ENCODE measurements at places on chromosomes 16 and 17.

DNA sequence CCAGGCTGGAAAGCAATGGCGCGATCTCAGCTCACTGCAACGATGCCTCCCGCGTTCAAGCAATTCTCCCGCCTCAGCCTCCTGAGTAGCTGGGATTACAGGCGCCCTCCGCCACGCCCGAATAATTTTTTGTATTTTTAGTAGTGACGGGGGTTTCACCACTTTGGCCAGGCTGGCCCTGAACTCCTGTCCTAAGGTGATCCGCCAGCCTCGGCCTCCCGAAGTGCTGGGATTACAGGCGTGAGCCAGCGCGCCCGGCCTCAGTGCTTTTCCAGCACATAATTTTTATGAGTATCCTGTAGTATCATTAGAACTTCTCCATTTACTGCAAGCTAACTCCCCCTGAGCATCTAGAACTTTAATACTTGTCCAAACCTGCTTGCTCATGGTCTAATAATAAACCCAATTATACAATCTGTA lies 1.8 kb downstream of the UBE2G1 start:
- no peak for DNase-seq

DNA sequence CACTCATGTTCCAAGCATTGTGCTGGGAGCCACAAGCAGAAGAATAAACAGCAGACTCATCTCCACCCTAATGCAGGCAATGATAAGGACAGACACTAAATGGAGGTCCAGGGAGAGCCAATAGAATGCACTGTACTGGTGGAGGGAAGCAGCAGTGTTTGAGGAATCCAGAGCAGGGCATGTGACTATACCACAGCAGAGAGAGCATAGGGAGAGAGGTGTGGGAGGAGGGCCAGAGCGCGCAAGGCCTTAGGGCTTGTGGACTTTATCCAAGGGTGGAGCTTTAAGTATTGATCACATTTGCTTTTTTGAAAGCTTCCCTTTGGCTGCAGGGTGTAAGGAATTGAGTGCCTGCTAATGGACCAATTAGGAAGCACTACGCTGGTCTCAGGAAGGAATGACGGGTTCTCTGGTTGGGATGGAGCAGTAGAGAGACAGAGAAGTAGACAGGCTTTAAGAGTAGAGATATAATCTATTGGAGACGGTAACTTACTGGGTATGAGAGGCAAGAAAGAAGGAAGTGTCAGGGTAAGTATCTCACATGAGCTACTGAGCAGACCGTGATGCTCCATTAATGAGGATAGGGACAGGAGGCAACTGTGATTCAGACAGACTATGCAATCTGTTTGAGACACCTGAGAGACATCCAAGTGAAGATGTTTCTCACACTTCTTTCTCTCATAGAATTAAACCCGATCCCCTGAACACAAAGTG lies 82.2 kb downstream of the MYO1D start:
- no peak for DNase-seq

DNA sequence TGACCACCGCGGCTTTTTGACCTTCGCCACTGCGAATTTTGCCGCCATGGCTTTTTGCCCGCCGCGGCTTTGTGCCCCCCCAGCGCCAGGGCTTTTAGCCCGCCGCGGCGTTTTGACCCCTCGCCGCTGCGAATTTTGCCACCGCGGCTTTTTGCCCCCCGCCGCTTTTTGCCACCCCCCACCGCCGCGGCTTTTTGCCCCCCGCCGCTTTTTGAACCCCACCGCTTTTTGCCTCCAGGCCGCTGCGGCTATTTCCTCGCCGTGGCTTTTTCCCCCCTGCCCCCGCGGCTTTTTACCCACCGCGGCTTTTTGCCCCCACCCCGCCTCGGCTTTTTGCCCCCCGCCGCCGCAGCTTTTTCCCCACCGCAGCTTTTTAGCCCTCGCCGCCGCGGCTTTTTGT lies 134.8 kb upstream of the TP53TG3C start:
- no peak for DNase-seq

DNA sequence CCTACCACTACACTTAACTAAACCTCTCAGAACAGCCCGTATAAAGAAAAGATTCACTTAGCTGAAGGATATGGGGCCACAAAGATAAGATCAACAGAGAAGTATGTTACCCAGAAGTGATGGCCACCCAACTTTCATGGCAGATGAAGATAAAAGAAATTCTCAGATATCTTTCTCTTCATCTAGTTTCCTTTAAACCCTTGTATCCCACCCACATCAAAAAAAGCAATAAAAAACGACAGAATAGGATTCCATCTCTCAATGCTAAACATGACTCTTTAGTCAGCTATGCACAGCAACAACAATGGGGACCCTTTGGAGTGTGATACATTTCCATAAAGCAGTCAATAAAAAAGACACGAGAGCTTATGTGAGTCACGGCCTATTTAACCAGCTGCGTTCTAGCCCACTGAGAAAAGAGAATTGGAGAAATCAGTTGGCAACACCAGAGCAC lies 86.6 kb downstream of the SNX11 start:
- no peak for DNase-seq

GRCh38 chr16:56198006-56198754 lies 6.9 kb downstream of the GNAO1 start:
- no peak for DNase-seq

DNA sequence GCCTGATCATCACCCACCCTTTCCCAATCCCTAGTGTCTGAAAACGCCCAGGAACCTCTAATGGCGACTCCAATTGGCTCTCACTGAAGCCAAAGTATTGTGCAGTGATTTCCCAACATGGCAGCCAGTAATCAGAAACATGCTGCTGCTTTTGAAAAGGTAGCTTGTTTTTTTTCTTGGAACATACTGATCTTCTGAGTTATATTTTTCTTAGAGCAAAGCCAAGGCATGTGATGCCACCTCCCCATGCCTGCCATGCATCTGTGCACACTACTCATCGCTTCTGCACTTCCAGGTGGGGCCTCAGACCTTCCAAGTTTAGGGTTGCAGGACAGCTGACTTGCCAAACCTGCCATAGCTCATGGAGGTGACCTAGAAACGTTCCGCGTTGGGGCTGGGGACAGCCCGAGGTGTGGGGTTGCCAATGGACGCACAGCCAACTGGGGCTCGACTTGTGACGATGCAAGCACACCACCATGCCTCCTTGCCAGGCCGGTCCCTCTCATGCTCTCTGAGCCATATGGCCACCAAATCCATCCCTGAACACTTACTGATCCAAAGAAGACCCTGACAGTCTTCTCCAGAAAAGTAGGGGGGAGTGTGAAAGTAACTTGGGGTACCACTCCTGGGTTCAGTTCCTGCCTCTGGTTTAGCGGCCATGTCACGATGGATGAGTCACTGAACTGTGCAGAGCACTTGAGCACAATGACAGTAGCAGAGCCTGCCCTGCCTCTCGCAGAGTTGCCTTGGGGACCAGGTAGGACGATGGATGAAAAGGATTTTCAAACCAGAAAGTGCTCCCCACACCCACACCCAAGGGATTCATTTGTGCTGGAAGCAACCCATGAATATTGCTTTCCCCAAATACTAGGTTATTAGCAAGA lies 155.7 kb downstream of the CCDC182 start:
- no peak for DNase-seq

GRCh38 chr16:85225257-85225656 lies 113.0 kb upstream of the CIBAR2 start:
- DNase-seq: no peak

DNA sequence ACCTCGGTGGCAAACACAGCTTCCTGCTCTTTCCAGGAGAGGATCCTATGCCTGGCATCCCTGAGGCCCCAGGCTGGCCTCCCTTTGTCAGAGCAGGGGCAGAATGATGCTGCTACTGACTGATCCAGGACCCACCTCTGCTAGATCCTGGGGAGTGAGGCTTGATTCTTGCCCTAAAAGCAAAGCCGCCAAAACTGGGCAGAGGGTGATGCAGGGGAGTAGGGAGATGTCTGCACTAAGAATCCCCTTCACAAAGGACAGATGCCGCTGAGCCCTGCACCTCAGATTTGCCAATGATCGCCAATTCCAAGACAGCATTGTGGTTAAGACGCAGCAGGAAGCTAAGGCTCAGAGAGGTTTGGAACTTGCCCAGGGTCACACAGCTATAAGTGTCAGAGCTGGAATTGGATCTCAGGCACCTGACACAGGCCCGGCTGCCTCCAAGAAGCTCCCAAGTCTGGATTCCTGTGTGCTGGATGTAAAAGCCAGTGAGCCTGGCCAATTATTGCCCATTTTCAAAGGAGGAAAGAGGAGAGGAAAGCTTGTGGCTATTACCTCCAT lies 60.7 kb upstream of the TNRC6C start:
- DNase-seq: no peak

- no peak for DNase-seq
Observed at GRCh38 chr17:81022344-81022676, 12.6 kb upstream of the BAIAP2 start.

DNA sequence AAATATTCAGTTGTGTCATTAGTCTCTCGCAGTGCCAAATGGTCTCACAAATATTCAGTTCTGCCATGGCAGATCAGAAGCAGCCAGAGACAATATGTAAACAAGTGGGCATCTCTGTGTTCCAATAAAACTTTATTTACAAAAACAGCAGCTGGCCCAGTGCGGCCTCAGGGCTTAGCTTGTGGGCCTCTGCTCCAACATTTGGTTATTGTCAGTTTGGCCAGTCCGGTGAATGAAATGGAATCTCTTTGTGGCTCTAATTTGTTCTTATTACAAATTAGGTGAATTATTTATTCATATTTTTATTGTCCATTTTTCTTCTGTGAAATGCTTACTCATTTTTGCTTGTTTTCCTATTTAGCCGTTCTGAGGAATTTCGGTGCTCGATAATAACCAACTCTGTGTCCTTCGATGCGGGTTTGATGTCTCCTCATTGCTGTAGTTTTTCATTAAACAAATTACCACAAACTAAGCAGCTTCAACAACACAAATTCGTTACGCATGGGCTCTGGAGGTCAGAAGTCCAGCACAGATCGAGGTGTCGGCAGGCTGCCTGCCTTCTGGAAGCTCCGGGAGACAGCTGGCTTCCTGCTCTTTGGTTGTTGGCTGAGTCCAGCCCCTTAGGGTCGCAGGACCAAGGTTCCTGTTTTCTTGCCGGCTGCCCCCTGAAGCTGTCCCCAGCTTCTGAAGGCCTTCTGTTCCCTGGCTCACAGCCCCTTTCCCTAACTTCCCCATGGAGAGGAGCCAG lies 4.1 kb upstream of the SLC38A10 start:
- no peak for DNase-seq

GRCh38 chr17:51479303-51479702 lies 219.0 kb downstream of the UTP18 start:
- no peak for DNase-seq

DNA sequence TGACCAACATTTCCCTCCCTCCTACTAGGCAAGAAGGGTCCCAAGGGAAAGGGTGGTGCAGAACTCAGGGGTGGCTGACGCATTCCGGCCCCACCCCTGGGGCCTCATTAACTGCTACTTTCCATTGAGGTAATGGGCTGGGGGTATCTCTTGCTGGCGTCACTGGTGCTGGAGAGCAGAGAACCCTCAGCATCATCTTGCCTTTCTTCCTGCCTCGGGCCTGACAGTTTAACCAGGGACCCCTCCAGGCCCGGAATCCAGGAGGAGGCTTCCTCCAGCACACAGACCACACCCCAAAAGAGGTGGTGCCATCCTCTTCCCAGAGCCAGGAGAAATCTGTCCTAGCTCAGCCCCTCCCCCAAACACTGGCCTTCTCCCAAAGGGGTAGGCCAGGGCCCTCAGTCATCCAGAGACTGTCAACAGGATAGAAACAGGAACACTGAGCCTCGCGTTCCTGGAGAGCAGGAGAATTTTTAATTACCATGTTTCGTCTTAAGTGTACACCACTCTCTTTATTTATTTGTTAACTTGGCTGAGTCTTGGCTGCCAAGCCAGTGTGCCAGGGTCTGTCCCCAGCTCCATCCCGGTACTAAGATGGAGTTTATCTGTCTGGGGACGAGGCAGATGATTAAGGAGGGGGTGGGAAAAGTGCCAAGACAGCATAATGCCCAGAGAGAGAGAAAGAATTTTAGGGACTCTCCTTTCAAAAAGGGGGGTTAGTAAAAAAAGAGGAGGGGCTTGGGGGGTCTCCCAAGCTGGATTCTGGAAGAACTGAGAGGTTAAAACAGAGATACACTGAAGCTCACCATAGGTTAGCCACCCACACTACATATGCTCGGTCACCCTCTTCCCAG lies 5.1 kb downstream of the ETV4 start:
- DNase-seq: no peak

DNA sequence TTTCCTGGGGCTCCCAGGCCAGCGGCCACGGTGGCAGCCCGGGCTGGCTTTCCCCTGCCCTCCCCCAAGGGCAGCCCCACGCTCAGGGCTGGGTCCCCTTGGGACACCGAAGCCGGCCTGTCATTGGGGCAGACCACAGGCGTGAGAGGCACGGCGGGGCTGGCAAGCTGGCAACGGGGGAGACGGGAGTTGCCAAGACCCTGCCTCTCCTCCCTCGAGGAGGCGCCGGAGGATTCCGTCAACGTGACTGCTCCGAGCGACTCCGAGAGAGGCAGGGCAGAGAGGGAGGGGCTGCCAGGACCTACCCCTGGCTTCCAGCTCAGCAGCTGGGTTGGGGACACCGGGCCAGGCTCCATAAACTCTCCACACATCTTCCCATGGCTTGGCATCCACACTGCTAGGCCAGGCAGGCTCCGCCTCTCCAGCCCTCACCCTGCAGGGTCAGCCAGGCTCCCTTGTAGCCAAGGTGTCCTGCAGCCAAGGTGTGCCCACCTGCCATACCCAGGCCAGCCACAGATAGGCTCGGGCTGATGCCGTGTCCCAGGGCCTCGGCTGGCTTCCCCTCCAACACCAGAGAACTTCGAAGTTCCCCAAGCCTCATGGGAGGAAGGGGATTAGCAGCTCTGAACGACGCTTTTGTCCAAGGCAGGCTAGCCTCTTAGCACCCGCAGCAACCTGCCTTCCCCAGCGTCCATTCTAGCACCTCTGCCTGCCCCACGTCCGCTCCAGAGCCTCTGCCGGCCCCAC lies 25.5 kb downstream of the TIMM22 start:
- DNase-seq: no peak

GRCh38 chr17:69046121-69046807 lies 14.5 kb downstream of the ABCA9 start:
- no peak for DNase-seq

DNA sequence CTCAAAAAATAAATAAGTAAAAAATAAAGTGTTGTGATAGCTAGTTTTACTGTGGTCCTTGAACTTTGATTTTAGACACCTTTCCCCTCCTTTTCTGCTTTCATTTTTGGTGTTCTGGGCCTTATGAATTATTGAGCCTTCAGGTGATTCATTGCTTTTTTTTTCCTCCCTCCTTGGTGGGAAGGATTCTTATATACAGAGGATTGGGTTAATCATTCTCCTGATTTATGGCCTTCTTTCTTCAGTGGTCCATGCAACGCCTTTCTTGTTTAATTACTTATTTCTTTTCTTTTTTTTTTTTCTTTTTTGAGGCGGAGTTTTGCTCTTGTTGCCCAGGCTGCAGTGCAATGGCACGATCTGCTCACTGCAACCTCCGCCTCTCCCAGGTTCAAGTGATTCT lies 8.0 kb upstream of the MYL4 start:
- DNase-seq: no peak

GRCh38 chr16:85520853-85521521 lies 92.1 kb upstream of the GSE1 start:
- no peak for DNase-seq

Data from activated naive CD4-positive, alpha-beta T cell treated with Interleukin-2 at 50 U/mL for 16 hours (primary cell).